SJSA1 (cell line): ENCODE measurements at places on chromosomes 1 and 21.

DNA sequence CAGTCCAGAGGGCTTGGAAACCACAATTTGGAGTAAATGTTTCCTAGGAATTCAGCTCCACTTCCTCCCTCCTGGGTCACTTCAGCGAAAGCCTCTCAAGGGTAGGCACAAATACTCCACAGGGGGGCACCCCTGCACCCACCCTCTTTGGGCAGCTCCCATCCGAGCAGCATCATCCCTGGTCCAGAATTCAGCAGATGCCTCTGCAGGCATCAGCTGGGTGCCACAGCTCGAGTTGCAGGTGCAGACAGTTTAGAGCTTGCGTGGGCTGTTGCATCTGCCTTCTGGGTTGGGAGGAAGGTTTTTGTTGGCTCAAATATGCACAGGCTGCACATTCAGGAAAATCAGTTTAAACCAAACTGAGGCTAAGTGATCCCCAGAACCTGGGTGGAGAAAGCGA, 25.0 kb downstream of the KANK4 start:
- DNase-seq = peak; percentile 36

DNA sequence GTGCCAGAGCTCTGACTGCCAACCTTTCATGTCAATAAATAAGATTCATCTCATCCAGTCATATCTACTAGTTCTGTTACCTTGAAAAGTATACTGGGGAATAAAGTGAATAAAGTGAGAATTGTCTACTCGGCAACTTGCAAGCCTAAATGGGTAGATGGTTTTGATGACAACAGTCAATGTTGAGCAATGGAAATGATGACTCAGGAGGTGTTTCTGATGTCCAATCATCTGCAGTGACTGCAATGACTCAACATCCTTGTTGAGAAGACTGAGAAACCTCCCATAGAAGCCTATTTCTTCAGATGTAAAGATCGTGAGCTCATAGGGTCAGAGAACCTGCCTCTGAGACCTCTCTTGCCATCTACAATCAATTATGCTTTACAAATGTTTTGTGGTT, 276.4 kb downstream of the SPATA17 start:
- DNase-seq = no peak

- DNase-seq = no peak
Measured at GRCh38 chr1:111515291-111516004, 12.0 kb upstream of the ADORA3 start.

- no peak for DNase-seq
Measured at GRCh38 chr1:239870194-239870593, 221.5 kb upstream of the FMN2 start.

DNA sequence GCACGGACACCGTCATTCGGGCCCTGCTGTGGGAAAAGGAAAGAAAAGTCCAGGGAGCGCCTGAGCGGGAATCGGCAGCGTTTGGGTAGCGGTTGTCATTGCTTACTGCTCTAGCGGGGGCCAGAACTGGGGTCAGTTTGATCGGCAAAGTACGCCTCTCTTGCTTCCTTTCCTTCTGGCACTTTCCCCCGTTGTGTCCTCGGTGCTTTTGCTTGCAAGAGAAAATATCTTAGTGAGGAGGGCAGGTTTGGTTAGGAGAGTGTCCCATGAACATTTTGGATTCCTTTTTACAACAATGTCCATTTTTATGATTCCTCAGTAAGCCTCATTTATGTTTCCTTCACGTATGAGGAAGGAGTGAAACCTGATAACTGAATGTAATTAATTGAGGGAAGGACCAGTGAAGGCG, 670 bp downstream of the ST3GAL3 start:
- peak; percentile 76 for DNase-seq

DNA sequence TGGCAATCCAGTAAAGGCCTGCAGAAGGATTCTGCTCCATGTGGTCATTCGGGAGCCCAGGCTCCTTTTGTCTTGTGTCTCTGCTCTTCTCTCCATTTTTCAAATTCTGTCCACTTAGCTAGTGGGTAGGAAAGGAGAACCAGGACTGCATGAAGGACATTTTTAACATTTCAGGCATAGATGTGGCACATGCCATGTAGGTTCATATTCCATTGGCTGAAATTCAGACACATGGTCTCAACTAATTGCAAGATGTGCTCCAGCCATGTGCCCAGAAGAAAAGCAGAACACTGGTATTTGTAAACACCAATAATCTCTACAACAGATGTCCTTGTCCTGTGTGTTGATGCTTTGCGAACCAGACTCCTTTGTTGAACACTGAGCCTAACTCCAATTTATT, 85.2 kb upstream of the WLS start:
- DNase-seq = no peak

DNA sequence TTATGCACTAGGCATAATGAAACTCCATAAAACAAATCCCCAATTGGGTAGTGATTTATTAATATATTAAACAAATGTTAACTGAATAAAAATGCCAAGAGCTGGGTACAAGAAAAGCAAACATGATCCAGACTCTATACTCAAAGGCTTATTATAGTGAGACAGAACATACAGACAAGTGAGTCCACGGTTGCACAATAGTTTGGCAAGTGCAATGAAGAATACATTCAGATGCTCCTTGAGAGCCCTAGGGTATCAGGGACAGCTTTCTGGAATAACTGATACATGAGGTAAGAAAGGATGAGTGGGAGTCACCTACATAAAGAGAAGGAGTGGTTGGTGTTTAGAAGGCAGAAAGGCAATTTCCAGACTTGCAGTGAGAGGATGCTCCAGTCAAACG, 85.1 kb downstream of the VAV3 start:
- no peak for DNase-seq

GRCh38 chr1:172699111-172699510, 40.2 kb downstream of the FASLG start:
- no peak for DNase-seq

DNA sequence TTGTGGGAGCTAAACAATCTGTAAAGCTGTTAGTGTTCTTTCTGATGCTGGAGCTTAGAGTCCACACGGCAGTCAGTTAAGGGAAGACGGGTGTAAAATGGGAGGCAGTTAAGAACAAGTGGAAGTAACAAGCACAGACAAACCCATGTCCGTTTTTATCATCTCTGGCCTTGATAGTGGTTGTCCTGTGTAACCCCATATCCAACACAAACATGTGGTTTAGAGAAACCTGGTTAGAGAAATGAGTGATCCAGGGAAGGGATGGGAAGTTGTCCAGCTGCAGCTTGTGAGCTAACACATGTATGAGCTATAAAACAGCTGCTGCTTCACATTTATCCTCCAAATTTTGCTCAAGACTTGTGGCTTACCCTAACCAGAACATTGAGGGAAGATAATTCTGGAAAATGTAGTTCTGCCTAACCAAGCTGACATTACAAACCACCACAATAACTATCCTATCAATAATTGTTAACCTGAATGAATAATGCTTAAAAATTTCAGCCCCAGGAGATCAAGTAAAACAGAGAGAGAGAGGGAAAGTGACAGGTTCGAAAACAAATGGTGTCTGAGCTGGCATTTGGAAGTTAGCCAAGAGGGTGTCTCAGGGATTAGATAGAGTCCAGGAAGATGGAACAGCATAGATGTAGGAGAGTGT, 10.6 kb upstream of the C1orf162 start:
- no peak for DNase-seq

GRCh38 chr1:79682478-79682877, 675.9 kb upstream of the ADGRL4 start:
- no peak for DNase-seq

DNA sequence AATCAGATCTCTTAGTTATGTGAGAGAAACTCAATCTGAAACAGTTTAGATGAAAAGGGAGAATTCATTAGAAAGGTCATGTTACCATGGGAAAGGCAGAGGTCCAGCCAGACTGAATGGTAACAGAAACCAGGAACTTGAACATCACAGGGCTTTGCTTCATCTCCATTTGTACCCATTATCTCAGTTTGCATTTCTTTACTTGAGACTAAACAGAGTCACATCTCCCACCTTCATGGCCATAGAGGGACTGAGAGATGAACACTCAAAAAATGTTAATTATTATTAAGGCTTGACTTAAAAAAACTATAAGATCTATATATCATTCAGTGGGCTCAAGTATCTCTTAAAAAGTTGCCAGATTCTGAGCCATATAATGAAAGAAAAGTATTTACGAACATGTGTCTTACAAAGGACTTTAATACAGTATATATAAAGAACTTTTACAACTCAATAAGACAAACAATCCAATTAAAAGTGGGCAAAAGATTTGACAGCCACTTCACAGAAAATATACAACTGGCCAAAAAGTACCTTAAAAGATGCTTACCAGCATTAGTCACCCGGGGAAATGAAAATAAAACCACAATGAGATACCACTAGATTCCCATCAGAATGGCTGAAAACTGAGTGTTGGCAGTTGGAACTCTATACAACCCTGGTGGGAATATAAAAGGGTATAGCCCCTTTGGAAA, 13.2 kb downstream of the KYAT3 start:
- peak; percentile 65 for DNase-seq

GRCh38 chr1:229339520-229339919, 3.3 kb downstream of the CCSAP start:
- no peak for DNase-seq

- no peak for DNase-seq
Measured at GRCh38 chr1:213584272-213584671, 403.5 kb upstream of the PROX1 start.

DNA sequence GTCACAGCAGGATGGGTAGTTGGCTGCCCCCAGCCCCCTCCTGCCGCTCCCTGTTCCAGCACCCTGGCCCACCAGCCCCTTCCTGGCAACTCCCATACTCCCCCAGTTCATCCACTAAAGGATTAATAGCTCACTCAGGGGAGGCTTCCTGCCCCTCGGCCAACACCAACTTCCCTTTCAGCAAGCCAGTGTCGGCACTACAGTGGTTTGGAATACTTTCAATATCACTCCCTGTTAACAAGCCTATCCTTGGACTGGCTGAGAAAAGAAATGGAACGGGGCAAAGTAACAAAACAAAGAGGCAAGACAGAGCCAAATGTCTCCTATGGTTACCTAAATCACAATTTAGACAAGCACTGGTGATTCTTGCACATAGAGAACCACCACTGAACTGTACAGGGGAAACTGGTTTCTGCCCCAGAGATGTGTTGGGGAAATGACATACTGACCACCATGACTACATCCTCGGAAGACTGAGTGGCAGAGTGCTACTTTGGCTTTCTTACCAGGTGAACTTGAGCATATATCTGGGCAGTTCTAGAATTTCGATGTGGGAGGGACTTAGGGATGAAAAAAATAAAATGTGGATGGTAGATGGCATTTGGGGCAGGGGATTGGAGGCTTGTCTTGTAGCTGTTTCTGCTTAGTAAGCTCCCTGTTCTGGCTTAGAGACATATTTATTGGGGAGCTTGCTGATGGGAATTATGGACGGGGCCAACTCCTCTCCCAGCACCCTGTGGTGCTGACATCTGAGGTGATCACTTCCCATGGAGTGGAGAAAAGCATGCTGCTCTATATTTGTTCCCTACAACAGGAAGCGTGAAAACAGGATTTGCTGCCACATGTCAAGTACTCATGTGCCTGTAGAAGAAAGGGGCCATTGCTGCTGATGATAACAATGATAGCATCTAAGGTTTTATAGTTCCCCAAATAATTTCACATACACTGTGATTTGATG, 7.1 kb upstream of the CAPN2 start:
- no peak for DNase-seq

- no peak for DNase-seq
Measured at GRCh38 chr1:172275478-172275877, 145.0 kb upstream of the C1orf105 start.

DNA sequence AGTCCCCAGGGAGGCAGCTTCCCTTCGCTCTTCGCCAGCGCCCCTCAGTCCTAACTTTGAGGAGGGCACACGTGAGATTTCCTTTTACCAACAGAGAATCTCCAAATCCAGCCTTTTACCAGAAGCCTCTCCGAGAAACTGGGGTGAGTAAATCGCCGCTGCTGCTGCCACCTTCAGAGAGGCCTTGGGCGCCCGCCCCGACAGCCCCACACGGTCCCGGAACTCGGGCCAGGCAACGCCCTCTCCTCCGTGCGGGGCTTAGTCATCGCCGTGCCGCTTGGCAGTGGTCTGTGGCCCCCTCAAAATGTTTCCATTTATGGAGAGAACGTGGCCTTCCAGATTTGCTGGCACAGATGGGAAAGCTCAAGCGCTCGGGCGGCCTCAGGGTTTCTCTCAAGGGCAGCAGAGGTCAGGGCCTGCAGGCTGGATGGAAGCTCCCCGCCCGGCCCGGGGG, 41.4 kb upstream of the COL6A2 start:
- peak; percentile 93 for DNase-seq
